ENCODE measurements at places on chromosomes 5 and 9.

GRCh38 chr5:174419540-174420132 lies 304.7 kb upstream of the MSX2 start:
- DNase-seq, result peak; percentile 68

GRCh38 chr5:33410221-33410620 lies 30.5 kb upstream of the TARS1 start:
- no peak for DNase-seq

GRCh38 chr5:124292322-124292855 lies 454.1 kb downstream of the ZNF608 start:
- no peak for DNase-seq

- peak; percentile 92 for DNase-seq
Measured at GRCh38 chr9:32572900-32573523, at the start of gene NDUFB6. TSS of gene NDUFB6 (minus strand) at chr9:32573159. CDS start at chr9:32573060, 99 bp downstream.
